Stimulated activated CD8-positive, alpha-beta memory T cell treated with anti-CD3 and anti-CD28 coated beads, Interleukin-7, amount 100 ng/mL, for 1 hour (primary cell): ENCODE measurements at places on chromosomes 16 and 17.

GRCh38 chr17:41870097-41870496 lies 4.9 kb upstream of the KLHL11 start:
- DNase-seq, result no peak

GRCh38 chr16:65116818-65117430 lies 4.9 kb downstream of the CDH11 start:
- DNase-seq, result no peak

- DNase-seq, result no peak
Measured at GRCh38 chr17:49779739-49780231, 8.7 kb upstream of the KAT7 start.

DNA sequence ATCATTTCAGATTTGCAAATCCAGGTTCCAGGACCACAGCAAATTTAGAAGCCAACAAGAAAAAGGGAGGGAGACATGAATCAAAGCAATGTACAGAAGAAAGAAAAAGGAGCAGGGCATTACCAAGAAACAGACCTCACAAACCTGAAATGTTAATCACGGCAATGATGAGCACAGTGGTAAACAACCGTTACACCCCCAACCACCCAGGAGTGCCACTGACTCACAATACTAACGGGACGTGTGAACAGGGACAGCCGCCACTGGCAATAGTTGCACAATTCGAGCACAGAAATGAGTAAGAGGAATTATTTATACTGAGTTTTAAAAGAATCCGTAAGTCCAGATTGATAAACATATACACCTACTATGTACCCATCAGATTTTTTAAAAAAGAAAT lies 13.8 kb downstream of the USP22 start:
- no peak for DNase-seq

DNA sequence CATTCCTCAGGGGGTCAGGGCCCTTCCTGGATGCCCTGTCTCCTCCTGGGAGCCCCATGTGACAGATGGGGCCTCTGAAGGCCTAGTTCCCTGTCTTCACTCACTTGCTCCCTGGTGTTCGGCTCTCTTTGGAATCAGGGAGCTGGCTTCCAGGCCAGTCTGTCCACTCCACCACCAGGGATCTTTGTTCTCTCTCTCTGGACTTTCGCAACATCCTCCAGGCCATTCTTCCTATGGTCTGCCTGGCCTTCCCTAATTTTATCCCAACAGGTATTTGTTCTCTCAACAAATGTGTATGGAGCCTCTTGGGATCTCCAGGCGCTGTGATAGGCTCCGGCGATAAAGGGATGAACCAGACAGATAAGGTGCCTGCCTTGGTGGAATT lies 286.4 kb downstream of the CPPED1 start:
- DNase-seq, result no peak

DNA sequence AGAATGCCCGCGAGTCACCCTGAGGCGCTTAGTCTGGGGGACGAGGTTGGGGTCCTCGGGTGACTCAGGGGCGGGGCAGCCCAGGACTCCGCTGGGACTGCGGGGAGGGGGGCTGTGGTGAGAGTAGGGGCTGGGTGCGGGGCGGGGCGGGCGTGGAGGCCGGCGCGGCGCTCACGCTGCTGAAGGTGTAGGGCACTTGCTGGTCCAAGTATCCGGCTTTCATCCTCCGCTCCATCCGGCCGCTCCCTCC lies 832 bp downstream of the ETV4 start:
- DNase-seq, result no peak

- DNase-seq, result no peak
Measured at GRCh38 chr16:69463876-69464275, 39.5 kb downstream of the CYB5B start.

GRCh38 chr17:29036584-29036983 lies 6.4 kb upstream of the PIPOX start:
- DNase-seq, result no peak

GRCh38 chr17:35159940-35160339 lies 12.3 kb downstream of the UNC45B start:
- no peak for DNase-seq

GRCh38 chr16:30104492-30104891 lies 8.5 kb upstream of the YPEL3 start:
- no peak for DNase-seq

DNA sequence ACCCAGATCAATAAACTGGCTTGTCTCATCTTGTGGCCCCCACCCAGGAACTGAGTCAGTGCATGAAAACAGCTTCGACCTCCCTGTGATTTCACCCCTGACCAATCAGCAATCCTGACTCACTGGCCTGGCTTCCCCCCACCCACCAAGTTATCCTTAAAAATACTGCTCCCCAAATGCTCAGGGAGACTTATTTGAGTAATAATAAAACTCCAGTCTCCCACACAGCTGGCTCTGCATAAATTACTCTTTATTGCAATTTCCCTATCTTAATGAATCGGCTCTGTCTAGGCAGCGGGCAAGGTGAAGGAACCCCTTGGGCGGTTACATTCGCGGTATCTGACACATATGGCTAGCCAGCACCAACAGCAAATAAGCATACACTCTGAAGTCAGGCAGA lies 9.8 kb upstream of the RABEP1 start:
- no peak for DNase-seq

- DNase-seq, result no peak
Measured at GRCh38 chr17:1509290-1509881, 7.0 kb downstream of the INPP5K start.

- no peak for DNase-seq
Measured at GRCh38 chr17:40542558-40543411, 22.5 kb downstream of the CCR7 start.

DNA sequence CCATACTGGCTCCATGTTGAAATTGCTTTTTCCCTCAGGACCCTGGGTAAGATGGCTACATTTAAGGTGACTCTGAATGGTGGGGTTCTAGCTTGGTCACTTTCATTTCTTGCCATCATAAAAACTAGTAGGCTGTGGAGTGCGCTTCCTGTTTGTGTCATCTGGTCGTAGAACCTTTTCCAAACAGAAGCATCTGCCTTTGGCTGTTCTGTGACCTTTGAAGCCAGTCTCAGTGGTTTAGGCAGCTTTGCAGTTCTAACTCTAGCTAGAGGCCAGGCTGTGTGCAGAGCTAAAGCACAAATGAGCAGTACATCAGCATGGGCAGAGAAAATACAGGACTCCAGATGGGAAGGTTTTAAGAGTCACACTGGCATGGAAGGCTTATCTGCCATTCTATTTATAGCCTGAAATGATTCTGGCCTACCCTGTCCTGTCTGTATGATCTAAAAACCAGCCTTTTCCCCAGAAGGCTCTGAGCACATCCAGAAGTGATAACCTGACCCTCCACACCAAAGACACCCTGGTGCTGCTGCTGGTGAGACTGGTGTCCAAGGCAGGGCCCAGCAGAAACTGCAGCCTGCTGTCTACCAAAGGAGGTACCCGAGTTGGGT lies 8.6 kb downstream of the ESRP2 start:
- DNase-seq, result no peak

DNA sequence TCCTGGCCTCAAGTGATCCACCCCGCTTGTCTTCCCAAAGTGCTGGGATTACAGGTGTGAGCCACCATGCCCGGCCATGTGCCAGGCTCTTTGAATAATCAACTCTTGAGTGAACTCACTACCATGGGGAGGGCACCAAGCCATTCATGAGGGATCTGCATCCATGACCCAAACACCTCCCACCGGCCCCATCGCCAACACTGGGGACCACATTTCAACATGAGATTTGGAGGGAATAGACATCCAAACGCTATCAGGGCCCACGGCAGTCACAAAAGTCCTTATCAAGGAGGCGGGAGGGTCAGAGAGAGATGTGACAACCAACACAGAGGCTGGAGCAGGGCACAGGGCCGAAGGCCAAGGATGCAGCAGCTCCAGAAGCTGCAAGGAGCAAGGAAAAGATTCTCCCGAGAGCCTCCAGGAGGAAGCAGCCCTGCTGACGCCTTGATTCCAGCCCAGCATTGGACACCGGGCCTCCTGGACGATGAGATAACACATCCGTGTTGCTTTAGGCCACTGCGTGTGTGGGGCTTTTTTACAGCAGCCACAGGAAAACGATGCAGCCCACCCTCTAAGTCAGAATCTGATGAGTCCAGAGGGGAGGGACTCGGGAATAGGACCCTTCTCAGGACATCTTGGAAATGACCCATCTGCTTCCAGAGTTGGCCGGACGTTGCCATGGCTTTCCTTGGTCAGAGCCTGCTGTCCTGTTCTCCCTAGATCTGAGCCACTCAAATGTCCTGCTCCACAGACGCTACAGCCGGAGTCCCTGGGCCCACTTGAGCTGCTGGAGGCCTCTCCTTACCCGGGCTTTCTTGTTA lies 47.3 kb upstream of the CMIP start:
- no peak for DNase-seq

DNA sequence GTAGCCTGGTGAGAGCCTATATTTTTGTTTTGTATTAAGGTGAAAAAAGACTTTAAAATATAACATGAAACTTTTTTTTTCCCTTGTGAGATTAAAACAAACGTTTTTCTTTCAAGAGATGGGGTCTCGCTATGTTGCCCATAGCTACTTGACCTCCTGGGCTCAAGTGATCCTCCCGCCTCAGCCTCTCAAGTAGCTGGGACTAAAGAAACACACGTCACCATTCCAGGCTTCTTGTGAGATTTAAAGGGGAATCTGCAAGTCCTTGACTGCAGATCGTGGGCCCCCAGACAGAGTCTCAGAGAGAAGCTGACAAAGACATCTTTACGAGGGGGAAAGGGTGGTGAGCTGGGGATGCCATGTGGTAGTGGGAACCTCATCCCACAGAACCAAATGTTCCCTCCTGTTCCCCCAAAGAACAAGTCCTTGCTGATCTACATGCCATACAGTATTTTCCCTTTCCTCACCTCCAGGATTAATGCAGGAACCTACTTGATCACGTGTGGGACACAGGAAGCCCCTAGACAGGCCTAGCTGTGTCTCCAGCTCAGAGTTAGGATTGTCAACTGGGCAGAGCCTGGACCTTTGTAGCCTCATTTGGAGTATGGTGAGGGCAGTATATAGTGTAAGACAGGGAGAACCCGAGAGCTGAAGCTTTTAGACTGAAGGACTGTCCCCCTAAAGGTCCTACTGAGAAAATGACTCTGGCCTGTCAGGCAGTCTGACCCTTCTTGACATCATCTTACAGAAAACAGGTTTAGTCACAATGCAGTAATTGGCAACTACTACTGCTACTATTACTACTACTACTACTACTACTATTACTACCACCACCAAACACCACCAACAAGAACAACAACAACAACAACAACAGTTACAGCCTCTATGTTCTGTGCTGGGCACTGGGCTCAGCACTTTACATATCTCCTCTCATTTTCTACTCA lies 4.1 kb downstream of the MAP3K14 start:
- no peak for DNase-seq

DNA sequence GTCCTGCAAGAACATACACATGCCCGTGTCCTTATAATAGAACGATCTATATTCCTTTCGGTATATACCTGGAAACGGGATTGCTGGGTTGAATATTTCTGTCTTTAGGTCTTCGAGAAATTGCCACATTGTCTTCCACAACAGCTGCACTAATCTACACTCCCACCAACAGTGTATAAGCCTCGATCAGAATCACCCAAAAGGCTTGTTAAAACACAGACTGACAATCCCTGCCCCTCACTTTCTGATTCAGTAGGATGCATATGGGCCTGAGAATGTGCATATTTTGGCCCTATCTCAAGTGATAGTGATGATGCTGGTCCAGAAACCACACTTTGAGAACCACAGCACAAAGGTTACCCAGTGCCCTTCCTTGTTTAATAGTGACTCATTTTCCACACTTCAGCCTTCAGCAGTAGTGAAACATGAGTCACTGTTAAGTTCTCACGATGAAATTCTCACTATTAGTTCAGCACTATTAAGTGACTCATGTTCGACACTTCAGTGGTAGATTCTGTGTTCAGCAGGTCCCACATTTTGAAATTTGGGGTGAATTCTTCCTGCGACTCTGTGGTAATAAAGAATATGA lies 215.6 kb downstream of the GRIN2A start:
- DNase-seq, result no peak

DNA sequence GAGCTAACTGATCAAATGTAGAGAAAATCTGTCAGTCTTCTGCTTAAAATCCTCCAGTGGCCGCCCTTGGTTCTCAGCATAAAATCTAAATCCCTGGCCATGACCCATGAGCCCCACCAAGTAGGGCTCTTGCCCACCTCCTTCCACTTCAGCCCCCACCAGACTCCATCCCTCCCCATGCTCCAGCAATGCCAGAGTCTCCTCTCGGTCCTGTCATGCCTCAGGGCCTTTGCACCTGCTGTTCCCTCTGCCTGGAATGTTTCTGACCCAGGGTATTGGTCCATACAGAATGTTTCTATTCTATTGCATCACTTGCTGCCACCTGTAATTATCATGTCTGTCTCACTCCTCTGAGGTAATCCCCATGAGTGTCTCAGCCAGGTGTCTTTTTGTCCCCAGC lies 22.4 kb downstream of the FA2H start:
- DNase-seq, result no peak

DNA sequence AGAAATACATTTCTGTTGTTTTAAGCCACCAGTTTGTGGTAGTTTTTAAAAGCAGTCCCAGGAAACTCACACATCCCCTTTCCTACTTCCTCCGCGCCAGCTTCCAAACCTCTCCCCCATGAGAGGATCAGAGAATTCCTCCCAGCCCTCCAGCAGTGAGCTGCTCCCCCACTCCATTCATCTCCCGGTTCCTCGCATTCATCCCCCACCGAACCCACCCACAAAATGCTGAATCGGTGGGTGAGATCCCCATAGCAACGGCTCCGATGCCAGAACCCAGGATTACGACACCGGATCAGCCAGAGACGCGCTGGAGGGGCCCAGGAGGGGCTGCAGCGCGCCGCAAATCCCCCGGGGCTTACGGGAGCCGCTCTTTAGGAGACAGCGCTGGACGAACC lies 251.4 kb upstream of the RPL38 start:
- no peak for DNase-seq

DNA sequence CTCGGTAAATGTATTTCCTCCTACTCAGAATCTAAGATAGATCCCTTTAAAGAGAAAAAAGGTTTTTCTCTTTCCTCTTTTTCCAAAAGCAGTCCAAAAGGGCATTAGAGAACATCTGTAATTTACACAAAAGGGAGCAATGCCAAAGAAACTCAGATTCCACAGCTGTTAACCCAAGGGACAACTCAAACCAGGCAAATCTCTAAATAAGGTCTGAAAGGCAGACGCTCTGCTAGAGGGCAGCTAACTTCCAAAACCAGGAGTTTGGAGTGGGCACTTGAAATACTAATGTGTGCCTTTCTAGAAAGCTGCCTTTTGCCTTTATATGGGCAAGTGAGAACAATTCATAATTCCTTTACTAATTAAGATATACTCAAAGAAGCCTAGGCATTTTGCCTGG lies 435.7 kb downstream of the ZFHX3 start:
- no peak for DNase-seq
